Inflammatory macrophage treated with lipopolysaccharide for 1 hour (primary cell): ENCODE measurements at places on chromosomes 16 and 17.
A peak's percentile ranks its signal among the peaks of the same experiment; 100 is the strongest.

- DNase-seq = no peak
These were observed 69.9 kb upstream of the NFAT5 start for GRCh38 chr16:69495821-69496220.

DNA sequence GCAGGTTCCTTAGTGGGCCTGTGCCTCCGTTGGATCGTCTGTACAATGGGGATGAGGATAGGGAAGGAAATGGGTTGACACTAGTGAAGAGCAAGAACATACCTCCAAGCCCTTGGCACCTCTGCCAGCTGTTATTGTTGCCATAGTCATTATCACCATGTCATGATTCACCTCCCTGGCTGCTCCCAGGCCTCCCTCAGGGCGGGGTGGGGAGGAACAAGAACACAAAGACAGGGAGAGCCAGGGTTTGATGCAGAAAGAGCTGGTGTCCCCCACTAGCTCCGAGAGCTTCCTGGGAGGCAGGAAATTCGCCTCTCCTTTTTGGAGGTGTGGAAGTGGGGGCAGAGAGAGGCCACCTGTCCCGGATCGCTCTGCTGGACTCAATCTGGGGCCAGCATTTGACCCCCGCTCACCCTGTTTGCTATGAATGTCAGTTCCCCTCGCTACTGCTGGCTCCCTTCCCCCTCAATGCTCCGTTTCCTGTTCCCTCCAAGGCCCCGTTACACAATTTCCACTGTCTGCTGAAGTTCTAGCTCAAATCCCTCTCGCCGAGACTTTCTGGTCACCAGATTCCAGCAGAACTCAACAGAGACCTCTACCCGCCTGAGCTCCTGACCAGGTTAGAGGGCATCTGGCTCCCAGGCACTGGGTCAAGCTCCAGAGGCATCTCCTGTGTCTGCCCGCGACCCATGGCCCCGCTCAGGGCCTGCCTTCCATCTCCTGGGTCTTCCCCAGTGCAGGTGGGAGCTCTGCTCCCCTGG is 9.1 kb downstream of the TIMP2 start:
- DNase-seq = peak; percentile 84

- no peak for DNase-seq
These were observed 28.5 kb downstream of the CACNG4 start for GRCh38 chr17:66992911-66993442.

DNA sequence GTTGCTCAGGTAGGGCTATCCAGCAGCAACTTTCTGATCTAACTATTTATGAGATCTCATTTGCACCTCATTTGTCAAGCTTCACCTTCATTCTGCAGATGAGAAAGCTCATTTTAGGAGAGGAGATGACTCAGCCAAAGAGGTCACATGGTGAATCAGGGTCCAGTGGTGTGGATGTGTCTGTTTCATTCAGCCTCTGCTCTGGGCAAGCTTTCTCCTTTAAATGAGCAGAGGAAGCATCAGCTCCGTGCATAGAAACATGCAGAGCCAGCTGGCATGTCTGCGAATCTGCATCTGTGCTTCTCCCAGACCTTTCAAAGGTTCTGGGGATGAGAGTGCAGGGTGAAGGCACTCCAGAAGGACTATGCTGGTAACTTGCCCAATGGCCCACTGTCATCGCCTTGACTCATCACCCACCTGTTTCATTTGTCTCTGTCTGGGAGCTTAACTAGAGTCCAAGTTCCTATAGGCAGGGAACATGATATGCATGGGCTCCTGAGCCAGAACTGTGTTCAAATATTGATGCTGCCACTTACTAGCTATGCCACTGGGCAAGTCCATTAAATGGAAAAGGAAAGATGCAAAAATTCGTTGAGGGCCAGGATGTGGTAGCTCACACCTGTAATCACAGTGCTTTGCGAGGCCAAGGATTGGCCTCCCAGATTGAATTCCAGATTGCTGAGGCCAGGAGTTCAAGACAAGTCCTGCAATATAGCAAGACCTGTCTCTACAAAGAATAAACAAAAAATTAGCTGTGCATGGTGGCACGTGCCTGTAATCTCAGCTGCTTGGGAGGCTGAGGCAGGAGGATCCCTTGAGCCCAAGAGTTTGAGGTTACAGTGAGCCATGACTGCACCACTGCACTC is 67.1 kb upstream of the NLK start:
- DNase-seq = no peak

DNA sequence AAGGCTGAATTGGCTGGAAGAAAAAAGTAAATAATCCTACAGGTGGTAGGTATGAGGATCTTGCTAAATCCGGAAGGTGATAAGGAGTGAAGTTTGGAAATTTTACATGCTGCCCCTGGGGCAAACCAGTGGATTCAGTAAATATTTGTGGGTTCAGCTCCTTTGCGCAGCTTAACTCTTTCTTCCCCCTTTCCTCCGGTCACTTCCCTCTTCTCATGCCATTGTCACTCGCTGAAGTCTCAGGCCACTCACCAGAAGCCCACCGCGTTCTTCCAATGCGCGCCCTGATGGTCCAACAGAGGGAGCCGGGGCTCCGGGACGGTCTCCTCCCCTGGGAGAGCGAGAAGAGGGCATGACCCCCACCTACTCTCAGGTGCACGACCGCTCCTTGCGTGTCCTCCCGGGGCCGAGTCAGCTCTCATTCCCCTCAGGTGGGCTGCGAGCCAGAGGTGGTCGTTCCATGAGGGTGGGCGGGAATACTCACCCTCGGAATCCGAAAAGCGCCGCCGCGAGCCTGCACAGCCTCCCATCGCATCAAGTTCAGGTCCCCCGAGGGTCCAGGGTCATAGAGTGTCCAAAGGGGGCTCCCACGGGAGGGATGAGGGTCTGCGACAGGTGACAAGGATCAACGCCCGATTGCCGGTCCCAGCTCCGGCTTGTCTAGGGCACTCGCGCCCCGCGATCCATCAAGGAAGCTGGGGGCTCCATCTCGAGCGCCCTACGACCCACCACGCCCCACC is 474 bp downstream of the CLN3 start:
- DNase-seq = peak; percentile 49

- no peak for DNase-seq
These were observed 111.1 kb downstream of the VPS53 start for GRCh38 chr17:603406-604114.

GRCh38 chr17:64564098-64564497 is 57.3 kb downstream of the CEP95 start:
- DNase-seq = no peak

- no peak for DNase-seq
These were observed 7.8 kb upstream of the MYH8 start for GRCh38 chr17:10429421-10430045.

DNA sequence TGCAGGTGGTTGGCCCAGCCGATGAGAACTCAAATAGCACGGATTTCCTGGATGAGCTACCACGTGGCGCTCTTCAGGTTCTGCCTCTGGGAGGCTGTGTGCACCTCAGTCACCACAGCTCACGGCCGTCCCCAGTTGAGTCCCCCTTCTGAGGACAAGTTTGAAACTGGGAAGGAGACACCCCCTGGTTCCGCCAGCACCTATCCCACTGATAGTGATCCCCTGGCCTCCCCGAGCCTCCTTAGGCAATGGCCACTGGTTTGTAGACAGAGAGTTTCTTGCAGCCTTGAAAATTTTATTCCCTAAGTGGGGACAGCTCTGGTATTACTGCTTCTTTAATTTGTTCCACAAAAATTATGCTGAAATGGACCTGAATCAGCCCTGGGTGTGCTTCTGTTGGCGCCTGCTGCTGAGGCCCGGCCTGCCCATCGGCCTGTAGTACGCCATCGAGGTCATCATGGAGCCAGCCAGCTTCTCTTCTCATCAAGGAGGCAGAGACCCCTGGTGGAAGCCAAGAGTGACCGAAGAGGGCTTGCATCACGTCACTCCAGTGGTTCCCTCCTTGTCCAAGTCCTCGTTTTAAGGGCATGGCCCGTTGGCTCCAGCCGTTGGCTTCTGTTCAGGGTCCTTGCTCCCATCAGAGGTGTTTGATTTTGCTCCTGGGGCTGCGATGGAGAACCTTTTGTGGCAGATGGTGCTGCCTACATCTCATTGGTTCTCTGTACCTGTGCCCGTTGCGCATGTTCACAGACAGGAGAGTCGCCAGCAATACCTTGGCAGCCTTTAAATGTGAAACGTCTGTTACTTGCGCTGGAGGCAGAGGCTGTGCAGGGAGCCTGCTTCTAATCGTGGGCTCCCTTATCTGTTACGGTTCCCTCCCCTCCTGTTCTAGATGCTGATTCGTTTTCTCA is 9.3 kb downstream of the SMCR8 start:
- DNase-seq = no peak

DNA sequence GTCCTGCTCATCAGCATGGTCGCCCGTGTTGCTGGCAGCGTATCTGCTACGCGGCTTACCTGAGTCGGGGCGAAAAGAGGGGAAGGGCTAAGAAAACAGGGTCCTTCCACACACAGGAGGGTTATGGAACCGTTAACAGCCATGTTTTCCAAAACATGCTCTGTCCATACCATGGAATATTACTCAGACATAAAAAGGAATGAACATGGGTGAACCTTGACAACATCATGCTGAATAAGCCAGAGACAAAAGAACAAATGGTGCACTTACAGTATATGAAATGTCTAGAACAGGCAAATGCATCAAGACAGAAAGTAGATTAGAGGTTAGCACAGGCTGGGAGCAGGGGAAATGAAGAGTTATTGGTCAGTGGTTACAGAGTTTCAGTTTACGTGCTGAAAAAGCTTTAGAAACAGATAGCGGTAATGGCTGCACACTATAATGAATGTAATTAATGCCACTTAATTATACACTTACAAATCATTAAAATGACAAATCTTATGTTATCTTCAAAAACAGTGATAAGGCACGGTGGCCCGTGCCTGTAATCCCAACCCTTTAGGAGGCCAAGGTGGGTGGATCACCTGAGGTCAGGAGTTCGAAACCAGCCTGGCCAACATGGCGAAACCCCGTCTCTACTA is 7.8 kb downstream of the NPRL3 start:
- no peak for DNase-seq

- DNase-seq = no peak
These were observed 6.5 kb downstream of the ZNF205 start for GRCh38 chr16:3118846-3119245.

DNA sequence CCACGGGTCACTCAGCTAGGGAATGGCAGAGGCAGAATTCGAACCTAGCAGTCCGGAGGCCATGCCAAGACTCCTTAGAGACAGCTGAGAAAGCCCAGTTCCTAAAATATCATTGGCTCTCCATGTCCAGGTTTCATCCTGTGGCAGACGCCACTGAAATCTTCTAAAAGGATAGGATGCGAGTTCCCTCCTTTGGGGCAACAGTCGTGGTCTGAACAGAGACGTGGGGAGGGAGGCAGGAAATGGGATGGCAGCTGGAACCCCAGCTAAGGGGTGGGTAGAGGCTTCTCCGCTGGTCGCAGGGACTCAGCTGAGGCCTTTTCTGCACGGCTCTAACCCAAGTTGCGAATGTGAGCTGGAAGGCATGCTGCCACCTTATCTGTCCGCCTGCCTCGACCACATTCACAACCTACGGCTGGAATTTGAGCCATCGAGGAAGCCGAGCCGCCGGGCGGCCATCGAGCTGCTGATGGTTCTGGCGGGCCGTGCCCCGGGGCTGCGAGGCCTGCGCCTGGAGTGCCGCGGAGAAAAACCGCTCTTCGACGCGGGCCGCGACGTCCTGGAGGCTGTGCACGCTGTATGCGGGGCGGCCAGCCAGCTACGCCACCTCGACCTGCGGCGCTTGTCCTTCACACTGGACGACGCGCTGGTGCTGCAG is 1.9 kb upstream of the HSF4 start:
- peak; percentile 51 for DNase-seq

GRCh38 chr16:89344846-89345611 is 127.5 kb downstream of the ZNF778 start:
- no peak for DNase-seq

DNA sequence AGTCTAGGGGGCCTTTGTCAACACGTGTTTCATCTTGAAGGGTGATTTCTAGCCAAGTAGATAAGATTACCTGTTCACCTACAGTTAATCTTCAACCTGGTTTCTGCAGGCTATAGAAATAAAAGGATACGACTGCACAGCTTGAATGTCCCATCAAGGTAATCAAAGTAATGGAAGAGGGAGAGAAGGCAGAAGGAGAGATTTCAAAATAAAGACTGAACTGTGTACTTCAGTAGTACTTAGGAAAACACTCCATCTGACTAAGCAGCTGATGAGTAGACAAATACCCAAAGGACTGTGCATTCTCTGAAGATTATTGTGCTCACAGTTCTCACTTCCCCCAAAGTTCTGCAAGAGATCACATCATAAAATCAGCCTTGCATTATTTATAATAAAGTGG is 5.8 kb upstream of the RFFL start:
- DNase-seq = peak; percentile 37

GRCh38 chr16:11090232-11090631 is 145.9 kb downstream of the CLEC16A start:
- no peak for DNase-seq

DNA sequence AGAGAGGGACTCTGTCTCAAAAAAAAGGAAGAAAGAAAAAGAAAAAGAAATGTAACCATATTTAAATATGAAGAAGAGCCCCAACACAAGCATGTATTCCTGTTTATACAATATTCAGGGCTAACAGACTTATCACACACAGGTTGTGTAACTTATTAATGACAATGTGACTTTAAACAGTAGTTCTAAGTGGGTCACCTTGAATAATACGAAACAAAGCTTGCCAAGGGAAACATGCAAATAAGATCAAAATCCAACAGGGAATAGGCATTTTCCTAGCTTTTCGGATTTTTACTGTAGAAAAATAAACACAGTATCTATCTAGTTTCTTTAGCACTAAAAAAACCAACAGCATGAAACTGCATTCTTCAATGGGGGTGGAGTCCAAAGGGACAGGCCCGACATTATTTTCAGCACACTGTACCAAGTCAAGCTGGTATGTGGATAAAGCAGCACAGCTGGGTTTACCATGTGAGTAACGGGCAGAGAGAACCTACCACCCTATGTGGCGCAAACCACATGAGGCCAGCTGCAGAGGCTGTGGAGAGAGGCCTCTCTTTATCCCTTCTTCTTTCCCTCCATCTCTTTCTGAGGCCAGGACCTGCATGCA is 45.3 kb downstream of the TOM1L2 start:
- no peak for DNase-seq

- DNase-seq = no peak
These were observed 14.4 kb downstream of the SEC14L1 start for GRCh38 chr17:77155125-77155524.

DNA sequence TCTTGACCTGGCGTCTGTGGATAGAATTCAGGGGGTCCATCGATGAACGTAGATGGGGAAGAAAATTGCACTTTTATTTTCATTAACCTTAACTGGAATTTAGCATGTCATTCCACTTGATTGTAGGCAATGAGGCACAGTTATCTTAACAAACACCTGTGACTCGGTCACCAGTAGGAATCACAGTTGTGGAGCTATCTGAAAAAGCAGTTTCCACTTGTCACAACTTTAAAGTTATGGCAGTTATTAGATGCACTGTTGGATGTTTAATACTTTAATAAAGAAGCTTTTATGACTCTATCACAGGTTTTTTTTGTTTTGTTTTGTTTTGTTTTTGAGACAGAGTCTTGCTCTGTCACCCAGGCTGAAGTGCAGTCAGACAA is 83.7 kb upstream of the LGALS9 start:
- no peak for DNase-seq
